ENCODE measurements at places on chromosomes 6 and 20.
A peak's percentile ranks its signal among the peaks of the same experiment; 100 is the strongest.

DNA sequence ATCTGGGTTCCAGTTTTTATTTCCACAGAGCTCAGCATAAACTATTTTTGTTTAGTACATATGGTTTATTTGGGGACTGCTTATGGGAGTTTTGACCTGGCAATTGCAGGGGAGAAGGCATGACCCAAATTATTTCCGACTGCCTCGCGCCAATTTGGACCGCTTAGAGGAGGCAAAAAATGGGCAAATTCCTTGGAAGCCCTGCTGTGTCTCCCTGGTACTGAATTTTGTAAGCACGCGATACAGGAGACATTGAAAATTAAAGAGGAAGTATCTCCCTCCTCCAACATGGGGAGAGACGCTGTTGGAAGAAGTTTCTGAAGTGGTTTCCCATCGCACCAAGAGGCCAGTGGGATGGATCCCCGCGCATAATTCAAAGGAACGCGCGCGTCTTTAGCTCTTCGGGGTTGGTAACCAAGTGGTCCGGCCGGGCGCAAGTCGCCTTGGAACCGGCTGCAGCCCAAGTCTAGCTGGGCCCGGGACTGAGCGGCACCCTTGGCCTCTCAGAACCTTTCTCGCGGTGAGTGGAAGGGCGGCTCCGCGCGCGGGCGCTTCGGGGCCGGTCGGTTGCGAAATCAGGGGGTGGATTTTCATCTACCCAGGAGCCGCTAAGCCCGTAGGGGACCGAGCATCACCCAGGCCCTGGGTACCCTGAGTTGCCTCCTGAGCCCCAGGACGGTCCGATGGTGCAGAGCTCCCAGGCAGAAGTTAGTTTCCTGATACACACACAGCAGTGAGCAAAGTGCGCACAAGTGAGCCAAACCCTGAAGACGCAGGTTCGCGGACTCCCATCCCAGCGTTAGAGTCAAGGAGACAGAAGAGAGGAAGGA lies 6.2 kb downstream of the NKX2-2 start:
- no peak for DNase-seq

GRCh38 chr6:11043961-11044711 lies at the start of gene ELOVL2:
TSS of gene ELOVL2 (minus strand) at chr6:11044305. CDS start at chr6:11044230, 75 bp downstream.
- peak; percentile 48 for DNase-seq

- peak; percentile 76 for DNase-seq
Measured at GRCh38 chr6:112337209-112337638, 9.9 kb upstream of the RFPL4B start.

DNA sequence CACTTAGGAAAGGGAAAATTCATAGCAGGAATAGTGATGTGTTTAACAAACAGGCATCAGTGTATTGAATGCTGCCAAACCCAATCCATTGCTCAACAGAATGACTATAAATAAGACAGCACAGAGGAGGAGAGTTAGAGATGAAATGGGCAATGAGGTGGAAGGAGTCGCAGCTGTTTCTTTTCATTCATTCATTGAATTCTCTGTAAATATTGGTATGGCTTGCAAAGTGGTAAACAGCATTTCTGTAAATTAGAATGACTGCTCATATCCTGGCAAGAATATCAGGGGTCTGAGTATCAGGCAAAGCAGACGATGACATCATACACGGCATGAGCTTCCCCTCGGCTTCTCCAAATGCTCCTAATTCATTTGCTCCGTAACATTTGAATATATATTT lies 703.6 kb upstream of the SLC35B3 start:
- no peak for DNase-seq

GRCh38 chr20:35902545-35902941 lies 51.8 kb downstream of the SCAND1 start:
- peak; percentile 78 for DNase-seq

DNA sequence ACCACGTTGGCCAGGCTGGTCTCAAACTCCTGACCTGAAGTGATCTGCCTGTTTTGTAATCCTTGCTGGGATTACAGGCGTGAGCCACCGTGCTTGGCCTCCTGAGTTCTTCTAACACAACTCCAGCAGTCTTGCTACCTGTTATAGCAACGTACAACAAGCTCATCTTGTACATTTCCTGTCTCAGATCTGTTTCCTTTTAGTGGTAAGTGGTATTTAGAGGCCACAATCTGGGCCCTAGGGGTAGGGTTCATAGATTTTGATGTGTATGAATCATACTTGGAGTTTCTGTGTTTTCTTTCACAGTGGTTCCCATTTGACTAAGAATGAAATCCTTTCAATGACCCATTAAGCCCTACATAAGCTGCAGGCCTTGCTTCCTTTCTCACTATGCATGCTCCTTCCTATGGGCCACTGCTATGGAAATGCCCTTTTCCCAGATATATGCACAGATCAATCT lies 27.1 kb upstream of the SYNCRIP start:
- DNase-seq = peak; percentile 87

DNA sequence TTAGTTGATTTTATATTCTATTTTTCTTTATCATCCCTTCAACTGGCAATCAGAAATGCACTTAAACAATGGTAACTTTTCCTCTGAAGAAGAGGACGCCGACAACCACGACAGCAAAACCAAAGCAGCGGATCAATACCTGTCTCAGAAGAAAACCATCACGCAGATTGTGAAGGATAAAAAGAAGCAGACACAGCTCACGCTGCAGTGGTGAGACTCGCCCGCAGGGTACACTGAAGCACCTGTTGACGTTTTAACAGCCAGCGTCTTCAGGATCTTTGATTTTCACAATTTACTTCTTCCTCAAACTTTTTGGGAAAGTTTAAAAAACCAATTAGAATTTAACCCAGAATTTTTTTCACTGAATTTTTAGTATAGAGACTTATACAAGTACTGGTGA lies 701 bp downstream of the RFX6 start:
- no peak for DNase-seq

- DNase-seq = no peak
Measured at GRCh38 chr6:158780246-158780884, 38.8 kb downstream of the EZR start.

DNA sequence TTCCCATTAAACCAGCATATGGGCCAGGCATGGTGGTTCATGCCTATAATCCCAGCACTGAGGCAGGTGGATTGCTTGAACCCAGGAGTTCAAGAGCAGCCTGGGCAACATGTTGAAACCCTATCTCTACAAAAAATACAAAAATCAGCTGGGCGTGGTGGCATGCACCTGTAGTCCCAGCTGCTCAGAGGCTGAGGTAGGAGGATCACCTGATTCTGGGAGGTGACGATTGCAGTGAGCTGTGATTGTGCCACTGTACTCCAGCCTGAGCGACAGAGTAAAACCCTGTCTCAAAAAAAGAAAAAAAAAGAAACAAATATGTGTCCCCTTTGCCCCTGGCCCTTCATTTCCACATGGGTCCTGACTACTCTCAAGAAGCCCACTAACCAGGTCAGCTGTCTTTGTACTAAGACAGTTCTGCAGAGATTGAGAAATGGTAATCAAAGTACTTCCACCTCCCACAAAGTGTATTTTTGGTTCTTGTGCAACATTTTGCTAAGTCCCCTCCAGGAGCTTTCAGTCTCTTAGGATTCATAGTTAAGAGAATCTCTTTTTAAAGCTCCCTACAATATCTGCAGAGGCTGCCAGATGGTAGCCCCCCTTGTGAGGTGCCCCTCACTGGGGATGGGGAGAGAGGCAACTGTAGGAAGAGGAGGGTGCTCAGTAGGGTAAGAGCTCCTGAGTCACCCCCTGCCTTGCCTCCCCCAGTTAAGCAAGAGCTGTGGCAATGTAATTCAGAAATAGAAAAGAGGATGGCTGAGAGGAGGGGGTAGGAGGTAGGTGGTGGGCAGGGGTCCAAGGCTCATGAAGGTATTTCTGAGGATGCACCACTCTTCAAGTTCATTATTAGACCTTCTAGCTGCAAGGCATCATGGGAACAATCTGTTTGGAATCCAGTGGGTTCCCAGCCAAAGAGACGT lies 16.5 kb upstream of the WFDC2 start:
- no peak for DNase-seq

- no peak for DNase-seq
Measured at GRCh38 chr20:4886771-4887527, 114.4 kb downstream of the SLC23A2 start.

DNA sequence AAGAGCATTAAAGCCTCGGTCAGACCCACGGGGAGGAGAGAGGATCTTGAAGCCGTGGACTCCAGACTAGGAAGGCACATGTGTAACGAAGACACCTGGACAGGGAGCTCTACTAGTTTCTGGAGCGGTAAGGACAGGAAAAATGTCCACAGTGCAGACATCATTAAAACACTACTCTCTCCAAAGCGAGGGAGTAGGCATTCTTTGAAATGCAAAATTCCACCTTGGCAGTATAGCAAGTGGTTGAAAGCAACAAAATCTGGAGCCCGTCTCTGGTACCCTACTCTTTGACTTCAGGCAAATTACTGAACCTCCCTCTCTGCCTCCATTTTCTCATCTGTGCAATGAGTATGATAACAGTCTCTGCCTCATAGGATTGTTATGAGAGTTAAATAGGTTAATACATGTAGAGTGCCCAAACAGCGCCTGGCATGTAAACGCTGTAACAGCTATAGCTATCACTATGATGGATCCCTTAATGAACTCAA lies 408 bp upstream of the CRIP3 start:
- no peak for DNase-seq

- peak; percentile 29 for DNase-seq
Measured at GRCh38 chr6:106488494-106489370, 128.2 kb downstream of the CRYBG1 start.

GRCh38 chr20:13525225-13525940 lies 113.3 kb downstream of the TASP1 start:
- DNase-seq = peak; percentile 96

- DNase-seq = peak; percentile 23
Measured at GRCh38 chr6:114897536-114897935, 554.7 kb upstream of the HS3ST5 start.

GRCh38 chr6:170286934-170287265 lies 4.0 kb downstream of the DLL1 start:
- DNase-seq = no peak

- DNase-seq = no peak
Measured at GRCh38 chr6:2129182-2129621, 116.2 kb downstream of the GMDS start.

- DNase-seq = no peak
Measured at GRCh38 chr6:27370391-27370790, 18.2 kb upstream of the ZNF391 start.

- DNase-seq = no peak
Measured at GRCh38 chr6:96153775-96154174, 138.0 kb downstream of the FUT9 start.

DNA sequence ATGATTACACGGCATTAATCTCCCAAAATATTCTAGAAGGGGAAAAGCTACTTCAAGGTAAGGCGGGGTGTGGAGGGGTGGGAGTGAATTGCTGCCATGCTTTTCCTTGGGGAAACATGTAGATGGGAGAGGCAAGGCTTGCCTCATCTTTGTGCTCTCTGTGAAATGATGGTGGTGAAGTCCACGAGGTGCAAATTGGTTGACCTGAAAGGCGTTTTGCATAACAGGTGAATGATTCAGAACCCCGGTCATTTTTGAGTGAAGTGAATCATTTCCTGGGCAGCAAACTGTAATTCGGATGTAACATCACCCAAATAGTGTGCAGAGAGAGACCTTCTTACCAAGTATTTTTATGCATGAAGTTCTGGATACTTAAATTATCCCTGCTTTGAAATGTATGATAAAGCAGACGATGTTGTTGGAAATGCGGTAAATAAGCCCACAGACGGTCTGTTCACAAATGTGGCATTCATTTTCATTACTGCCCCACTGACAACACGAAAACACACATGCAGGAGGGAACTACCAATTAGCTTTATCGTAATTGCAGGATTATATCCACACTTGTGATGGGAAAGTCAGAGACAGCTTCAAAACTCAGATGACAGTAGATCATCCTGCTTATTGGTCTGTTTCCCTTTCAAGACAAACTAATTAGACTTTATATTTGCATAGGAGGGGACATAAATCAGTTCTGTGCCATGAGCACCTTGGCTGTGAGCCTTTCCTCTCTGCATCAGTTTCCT lies 3.0 kb downstream of the CDH4 start:
- DNase-seq = peak; percentile 74

DNA sequence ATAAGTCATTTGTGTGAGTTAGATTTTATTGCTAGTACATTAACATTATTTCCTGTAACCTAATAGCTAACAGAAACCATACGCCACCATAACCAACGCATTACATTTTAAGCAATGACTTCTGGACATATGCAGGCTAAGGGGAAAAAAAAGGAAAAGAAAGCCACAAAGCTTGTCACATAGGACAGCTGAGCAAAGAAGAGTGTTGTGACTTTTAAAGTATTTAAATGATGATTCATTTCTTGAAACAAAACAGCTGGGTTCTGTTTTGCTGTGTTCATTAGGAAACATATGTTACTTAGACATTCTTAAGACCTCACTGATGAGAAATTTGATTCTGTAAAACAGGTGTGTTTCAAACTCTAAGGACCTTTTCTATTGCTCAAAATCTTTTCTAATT lies 171.4 kb downstream of the COL9A1 start:
- no peak for DNase-seq

DNA sequence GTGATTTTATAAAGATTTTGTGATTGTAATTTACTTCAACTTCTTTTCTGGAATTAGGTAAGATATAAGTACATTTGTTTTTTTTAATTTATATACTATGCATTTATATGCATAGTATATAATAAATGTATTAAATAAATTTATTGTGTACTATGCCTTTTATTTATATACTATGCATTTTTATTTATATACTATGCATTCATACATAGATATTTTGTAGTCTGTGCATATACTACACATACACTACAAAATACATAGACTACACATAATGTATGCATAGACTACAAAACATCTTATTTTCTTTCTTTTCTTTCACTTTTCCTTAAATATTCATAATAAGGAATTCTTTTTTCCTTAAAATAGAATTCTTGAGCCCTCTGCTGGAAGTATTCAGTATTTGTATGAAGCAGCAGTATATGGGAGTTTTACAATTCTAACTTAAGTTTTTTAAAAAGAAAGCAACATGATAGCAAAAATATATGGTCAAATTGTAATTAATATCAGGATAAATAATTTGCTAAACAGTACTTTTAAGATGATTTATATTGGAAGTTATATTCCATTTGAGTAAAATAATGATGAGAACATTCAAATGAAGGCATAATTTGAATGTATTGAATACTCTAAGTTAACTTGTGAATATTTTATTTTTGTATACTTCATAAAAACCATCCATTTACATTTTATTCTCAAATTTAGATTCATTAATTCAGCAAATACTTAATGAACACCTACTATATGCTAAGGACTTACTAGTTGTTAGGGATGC lies 129.3 kb downstream of the KLHL32 start:
- peak; percentile 28 for DNase-seq

DNA sequence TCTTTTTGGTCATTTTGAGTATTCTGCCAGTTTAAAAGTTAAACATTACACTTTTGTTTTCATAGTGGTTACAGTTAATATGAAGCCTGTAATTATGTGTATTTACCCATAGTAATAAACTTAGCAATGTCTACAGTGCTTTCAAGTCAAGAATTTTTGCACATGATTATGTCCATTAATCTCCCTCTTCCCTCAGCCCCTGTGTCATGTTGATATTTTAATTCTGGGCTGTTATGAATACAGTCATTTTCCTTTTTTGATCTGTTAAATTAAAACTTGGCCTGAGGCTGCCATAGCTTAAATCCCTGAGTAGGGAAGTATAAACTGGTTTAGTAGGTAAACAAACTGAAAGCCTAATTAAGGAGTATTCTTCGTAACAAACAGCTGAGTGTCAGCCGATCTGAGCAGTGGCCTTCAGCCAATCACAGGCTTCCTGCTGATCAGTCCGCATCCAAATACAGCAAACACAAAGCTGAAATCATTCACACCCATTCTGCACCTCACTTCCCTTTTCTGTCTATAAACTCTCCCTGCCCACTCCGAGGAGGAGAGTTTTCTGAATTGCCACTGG lies 9.5 kb upstream of the SFT2D1 start:
- peak; percentile 84 for DNase-seq

- no peak for DNase-seq
Measured at GRCh38 chr6:24054388-24054787, 71.6 kb upstream of the NRSN1 start.

GRCh38 chr6:43951063-43951755 lies 176.0 kb downstream of the MRPL14 start:
- DNase-seq = no peak

All from epithelial cell of esophagus (primary cell).